SJCRH30 (cell line): ENCODE measurements at places on chromosomes 11 and 22. TPM values are rescaled to one million over a fixed set of nuclear protein-coding genes. Genes with fewer than 3 reads are reported as not detected.
A peak's percentile ranks its signal among the peaks of the same experiment; 100 is the strongest.

TRIM29 gene
- total RNA-seq: not detected in 2 replicates

PARVG gene
- total RNA-seq: not detected in 2 replicates

- peaks cover 10% of the 10 kb centered on the region; the same call in 1 of the 2 replicates for H3K4me1 ChIP-seq
- DNase-seq: peak; percentile 72
- no peak overlapping the region for H3K4me3 ChIP-seq
- H3K27ac ChIP-seq: no peak overlapping the region
- no peaks in the 10 kb centered on the region for H3K27me3 ChIP-seq
Measured at GRCh38 chr11:87144252-87144651, 106.5 kb downstream of the TMEM135 start.

DNA sequence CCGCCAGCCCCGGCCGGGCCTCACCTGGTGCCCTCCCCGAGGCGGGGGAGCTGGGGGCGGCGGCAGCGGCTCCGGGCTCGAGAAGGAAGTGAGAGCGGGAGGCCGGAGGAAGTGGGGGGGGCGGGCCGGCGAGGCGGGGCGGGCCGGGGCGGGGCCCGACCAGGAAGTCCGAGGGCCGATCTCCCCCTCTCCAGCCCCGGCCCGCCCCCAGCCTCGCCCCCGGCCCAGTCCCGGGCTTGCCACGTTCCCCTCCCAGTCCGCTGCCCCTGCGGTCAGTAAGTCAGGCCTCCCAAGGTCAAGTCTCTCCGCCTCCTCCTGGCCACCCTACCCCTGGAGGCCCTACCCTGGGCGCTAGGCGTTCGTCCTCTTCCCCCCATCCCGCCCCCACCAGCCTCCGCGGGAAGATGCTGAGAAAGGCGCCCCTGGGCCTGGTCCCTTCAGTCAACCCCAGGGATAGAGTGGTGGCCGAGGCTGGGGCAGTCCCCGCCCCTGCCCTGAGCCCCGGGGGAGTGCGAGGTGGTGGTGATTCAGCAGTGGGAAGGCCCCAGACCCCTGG lies at the start of gene RHOG:
Gene RHOG, minus strand, starts transcription at position 90 of the 556 bp plus-strand sequence. CDS start 12,821 bp downstream, outside the sequence.
- no peaks in the 10 kb centered on the region for H3K4me1 ChIP-seq
- no peaks in the 10 kb centered on the region for H3K36me3 ChIP-seq
- H3K4me3 ChIP-seq: peak within 1 kb of the TSS; percentile 97

- no peaks in the 10 kb centered on the region for H3K36me3 ChIP-seq
- H3K27ac ChIP-seq: no peak overlapping the region
- peaks cover 4% of the 10 kb centered on the region; the same call in 1 of the 2 replicates for H3K4me1 ChIP-seq
- H3K27me3 ChIP-seq: no peaks in the 10 kb centered on the region
Measured at GRCh38 chr22:31068970-31069369, 12.1 kb upstream of the SMTN start.

GRCh38 chr11:57476757-57477506 lies 16.6 kb downstream of the RTN4RL2 start:
- no peak overlapping the region for H3K27ac ChIP-seq
- H3K36me3 ChIP-seq: no peaks in the 10 kb centered on the region
- peaks cover 26% of the 10 kb centered on the region for H3K27me3 ChIP-seq
- no peaks in the 10 kb centered on the region; the same call in 1 of the 2 replicates for H3K4me1 ChIP-seq
- peak overlapping the region; percentile 27 for H3K4me3 ChIP-seq
- peak; percentile 45 for DNase-seq

DNA sequence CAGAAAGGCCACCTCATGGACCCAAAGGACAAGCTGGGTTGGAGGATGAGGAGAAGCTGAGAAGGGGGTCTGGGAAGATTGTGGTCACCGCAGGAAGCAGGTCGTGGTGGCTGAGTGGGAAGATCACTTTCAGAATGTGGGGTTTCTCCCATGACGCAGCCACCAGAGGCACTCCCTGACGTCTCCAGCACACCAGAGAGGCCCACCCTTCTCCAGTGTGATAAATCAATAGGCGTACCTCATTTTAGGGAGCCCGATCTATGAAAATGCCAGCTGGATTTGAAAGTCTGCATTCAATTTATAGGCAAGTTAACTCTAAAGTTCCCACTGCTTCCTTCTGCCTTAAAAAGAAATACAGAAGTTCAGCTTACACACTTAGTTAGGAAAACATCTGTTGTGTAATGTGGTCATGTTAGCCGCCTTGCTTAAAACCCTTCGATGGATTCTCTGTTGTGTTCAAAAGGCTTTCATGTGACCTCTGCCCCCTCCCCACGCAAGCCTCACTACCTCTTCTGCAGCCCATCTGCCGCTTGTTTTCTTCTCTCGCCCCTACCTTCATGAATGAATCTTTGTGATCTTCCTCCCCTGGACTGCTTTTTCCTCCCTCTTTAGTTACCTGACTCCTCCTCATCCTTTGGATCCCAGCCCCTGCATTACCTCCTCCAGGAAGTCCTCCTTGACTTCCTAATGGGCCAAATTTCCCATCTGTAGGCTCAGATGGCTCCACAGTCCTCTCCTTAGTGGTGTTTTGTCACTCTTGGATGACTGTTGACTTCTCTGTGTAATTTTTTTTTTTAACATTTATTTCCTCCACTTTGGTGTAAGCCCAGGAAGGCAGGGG lies 10.7 kb downstream of the TSPAN18 start:
- DNase-seq: no peak
- no peak overlapping the region for H3K4me3 ChIP-seq
- peaks cover 3% of the 10 kb centered on the region for H3K36me3 ChIP-seq
- no peaks in the 10 kb centered on the region for H3K27me3 ChIP-seq
- no peak overlapping the region for H3K27ac ChIP-seq
- H3K4me1 ChIP-seq: no peaks in the 10 kb centered on the region

- H3K27me3 ChIP-seq: no peaks in the 10 kb centered on the region
- H3K4me1 ChIP-seq: no peaks in the 10 kb centered on the region
- no peak overlapping the region for H3K27ac ChIP-seq
- H3K36me3 ChIP-seq: peaks cover 5% of the 10 kb centered on the region
- H3K4me3 ChIP-seq: no peak overlapping the region
Measured at GRCh38 chr11:108698844-108699642, 34.2 kb downstream of the DDX10 start.

GRCh38 chr22:33492210-33492651 lies 428.0 kb downstream of the LARGE1 start:
- no peaks in the 10 kb centered on the region for H3K27me3 ChIP-seq
- no peak for DNase-seq
- no peak overlapping the region for H3K4me3 ChIP-seq
- H3K27ac ChIP-seq: no peak overlapping the region
- H3K36me3 ChIP-seq: no peaks in the 10 kb centered on the region

ANO5 gene
- total RNA-seq: 1.3 and 1.6 TPM in 2 replicates

CLCF1 gene
- 5.2 and 6.1 TPM in 2 replicates for total RNA-seq

- H3K27ac ChIP-seq: no peak overlapping the region
- H3K27me3 ChIP-seq: no peaks in the 10 kb centered on the region
- no peaks in the 10 kb centered on the region for H3K36me3 ChIP-seq
- no peak for DNase-seq
Measured at GRCh38 chr11:95156916-95157541, 67.4 kb downstream of the ENDOD1 start.

- H3K27ac ChIP-seq: no peak overlapping the region
- no peaks in the 10 kb centered on the region for H3K4me1 ChIP-seq
- H3K27me3 ChIP-seq: no peaks in the 10 kb centered on the region
- DNase-seq: no peak
Measured at GRCh38 chr11:124983674-124984511, 29.9 kb downstream of the CCDC15 start.

OR4C16 gene
- total RNA-seq: not detected in 2 replicates

DNA sequence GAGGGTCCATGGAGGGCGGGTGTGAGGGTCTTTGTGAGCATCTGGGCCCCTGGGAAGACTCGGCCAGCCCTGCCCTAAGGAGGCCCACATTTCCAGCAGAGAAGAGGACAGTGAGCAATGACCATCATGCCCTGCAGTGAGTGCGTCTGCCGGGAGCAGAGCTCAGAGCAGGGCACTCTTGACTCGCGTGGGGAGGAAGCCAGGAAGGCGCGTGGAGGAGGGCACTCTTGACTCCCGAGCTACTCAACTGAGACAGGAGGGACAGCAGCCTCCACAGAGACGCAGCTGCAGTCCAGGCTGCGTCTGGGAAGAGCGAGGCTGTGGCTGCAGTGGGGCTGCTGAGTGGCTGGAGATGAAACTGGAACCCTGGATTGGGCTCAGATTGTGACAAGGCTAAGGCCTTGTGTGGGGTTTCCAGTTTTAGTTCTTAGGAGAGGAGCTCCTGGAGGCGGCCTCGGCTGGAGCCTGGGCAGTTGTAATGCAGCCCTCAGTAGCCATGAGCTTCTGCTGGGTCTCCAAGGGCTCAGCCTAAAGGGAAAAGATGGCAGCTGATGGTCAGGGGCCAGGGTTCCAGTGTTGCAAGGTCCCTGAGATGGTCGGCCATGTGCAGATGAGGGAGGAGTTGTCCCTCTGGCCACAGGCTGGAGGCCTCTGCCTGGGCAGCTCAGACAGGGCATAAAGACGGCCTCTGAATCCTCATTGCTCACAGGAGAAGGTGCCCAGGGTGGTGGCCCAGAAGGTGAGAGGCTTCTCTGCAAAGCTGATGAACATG lies 264.7 kb upstream of the B3GAT1 start:
- H3K27ac ChIP-seq: no peak overlapping the region
- peaks cover 3% of the 10 kb centered on the region for H3K27me3 ChIP-seq
- no peak for DNase-seq
- no peaks in the 10 kb centered on the region for H3K4me1 ChIP-seq

DNA sequence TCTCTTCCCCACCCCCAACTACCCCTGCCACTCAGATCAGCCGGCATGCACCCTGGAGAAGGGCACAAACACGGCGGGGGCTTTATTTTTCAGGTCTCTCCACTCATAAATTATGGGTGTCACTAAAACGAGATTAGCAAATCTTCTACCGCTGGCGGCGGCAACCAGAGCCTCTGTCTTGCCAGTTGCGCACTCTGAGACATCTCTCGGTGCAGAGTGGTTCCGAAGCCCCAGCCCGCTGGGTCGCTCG lies 125.3 kb upstream of the C11orf58 start:
- peak overlapping the region; percentile 45 for H3K4me3 ChIP-seq
- no peaks in the 10 kb centered on the region for H3K36me3 ChIP-seq
- H3K27ac ChIP-seq: no peak overlapping the region
- peaks cover 12% of the 10 kb centered on the region for H3K27me3 ChIP-seq
- no peaks in the 10 kb centered on the region for H3K4me1 ChIP-seq
- DNase-seq: no peak

ROBO4 gene
- 0.10 and 0.22 TPM in 2 replicates for total RNA-seq

GRCh38 chr22:41524251-41524661 lies 20.0 kb downstream of the POLR3H start:
- H3K4me1 ChIP-seq: peaks cover 6% of the 10 kb centered on the region; the same call in 1 of the 2 replicates
- no peak for DNase-seq
- H3K4me3 ChIP-seq: no peak overlapping the region
- no peak overlapping the region for H3K27ac ChIP-seq

DNA sequence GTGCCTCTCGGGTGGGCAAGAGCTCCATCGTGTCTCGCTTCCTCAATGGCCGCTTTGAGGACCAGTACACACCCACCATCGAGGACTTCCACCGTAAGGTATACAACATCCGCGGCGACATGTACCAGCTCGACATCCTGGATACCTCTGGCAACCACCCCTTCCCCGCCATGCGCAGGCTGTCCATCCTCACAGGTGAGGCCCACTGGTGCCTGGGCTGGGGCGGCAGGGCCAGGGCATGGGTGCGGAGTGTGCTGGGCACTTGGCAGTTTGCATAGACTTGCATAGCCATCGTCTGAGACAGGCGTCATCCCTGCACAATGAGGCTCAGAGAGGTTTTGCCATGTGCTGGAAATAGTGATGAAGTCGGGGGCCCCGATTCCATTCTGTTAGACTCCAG lies 6.3 kb downstream of the RASD2 start:
- peaks cover 13% of the 10 kb centered on the region for H3K27me3 ChIP-seq
- no peak for DNase-seq
- H3K27ac ChIP-seq: no peak overlapping the region

OVOL1 gene
- total RNA-seq: not detected in 2 replicates

DNA sequence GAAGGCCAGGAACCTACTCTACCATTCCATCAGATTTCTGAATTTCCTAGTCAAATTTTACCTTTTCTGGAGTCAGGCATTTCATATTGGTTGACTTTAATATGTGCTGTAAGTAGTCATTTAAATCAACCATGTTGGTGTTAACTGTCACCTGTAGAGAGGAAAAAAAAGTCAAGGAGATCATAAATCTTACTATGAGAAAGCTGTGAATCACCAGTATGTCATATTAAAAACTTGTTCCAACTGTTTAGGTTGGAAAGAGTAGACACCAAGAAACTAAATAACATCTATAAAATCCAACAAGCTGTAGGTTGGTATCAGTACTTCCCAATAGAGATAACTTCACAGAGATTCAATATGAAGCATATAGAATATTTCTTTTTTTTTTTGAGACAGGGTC lies 39.5 kb downstream of the COPB1 start:
- no peaks in the 10 kb centered on the region for H3K27me3 ChIP-seq
- no peak overlapping the region for H3K27ac ChIP-seq
- no peaks in the 10 kb centered on the region for H3K4me1 ChIP-seq
- H3K36me3 ChIP-seq: peaks cover 74% of the 10 kb centered on the region
- H3K4me3 ChIP-seq: no peak overlapping the region

SLC25A18 gene
- 0.43 and 0.67 TPM in 2 replicates for total RNA-seq

GRCh38 chr11:18011633-18012032 lies 1.2 kb downstream of the SERGEF start:
- no peaks in the 10 kb centered on the region for H3K27me3 ChIP-seq
- H3K4me1 ChIP-seq: 0 out of 2 replicates have a peak, but pooled peaks cover 3% of the 10 kb centered on the region
- H3K27ac ChIP-seq: no peak overlapping the region
- no peak overlapping the region for H3K4me3 ChIP-seq

SYCE3 gene
- not detected in 2 replicates for total RNA-seq

GRCh38 chr11:12287374-12288211 lies 89.8 kb upstream of the PARVA start:
- H3K4me3 ChIP-seq: peak overlapping the region; percentile 15
- peak overlapping the region; percentile 70 for H3K27ac ChIP-seq
- peaks cover 35% of the 10 kb centered on the region for H3K4me1 ChIP-seq
- no peaks in the 10 kb centered on the region for H3K36me3 ChIP-seq
- H3K27me3 ChIP-seq: no peaks in the 10 kb centered on the region

DNA sequence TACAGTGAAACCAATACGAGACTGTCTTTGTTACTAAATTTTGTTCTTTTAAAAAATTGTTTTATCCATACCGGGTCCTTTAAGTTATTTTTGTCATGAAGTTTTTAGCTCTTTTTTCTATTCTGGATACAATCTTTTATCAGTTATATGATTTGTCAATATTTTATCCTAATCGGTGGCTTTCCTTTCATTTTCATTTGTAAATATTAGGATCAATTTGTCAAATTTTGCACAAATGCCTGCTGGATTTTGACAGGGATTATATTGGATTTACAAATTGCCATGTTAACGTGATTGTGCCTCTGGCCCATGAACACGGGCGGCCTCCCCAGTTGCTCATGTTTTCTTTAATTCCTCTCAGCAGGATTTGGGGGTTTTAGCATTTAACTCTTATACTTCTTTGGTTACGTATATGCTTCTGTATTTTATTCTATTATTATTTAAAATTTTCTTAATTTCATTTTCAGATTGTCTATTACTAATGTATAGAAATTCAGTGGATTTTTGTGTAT lies 20.7 kb upstream of the KRTAP5-6 start:
- DNase-seq: no peak
- no peak overlapping the region for H3K4me3 ChIP-seq
- no peak overlapping the region for H3K27ac ChIP-seq
- H3K4me1 ChIP-seq: no peaks in the 10 kb centered on the region
- no peaks in the 10 kb centered on the region for H3K36me3 ChIP-seq

MUC5AC gene
- not detected in 2 replicates for total RNA-seq

- DNase-seq: no peak
- H3K27me3 ChIP-seq: no peaks in the 10 kb centered on the region
- H3K36me3 ChIP-seq: no peaks in the 10 kb centered on the region
- H3K4me3 ChIP-seq: no peak overlapping the region
Measured at GRCh38 chr11:68673306-68673945, 10.9 kb upstream of the GAL start.
